ENCODE measurements at places on chromosomes 12 and 14. TPM values are rescaled to one million over a fixed set of nuclear protein-coding genes. Genes with fewer than 3 reads are reported as not detected.

NANOG gene
- under 0.01 TPM for total RNA-seq

REM2 gene
- total RNA-seq = 0.29 TPM

MYF5 gene
- not detected for total RNA-seq

KRT7 gene
- total RNA-seq = 8.7 TPM

MSI1 gene
- total RNA-seq = not detected

RPGRIP1 gene
- total RNA-seq = not detected

TMEM119 gene
- total RNA-seq = 611 TPM

KRT71 gene
- not detected for total RNA-seq

SMCO2 gene
- 0.17 TPM for total RNA-seq

DIO2 gene
- total RNA-seq = 16.1 TPM

MYL6B gene
- total RNA-seq = 68.3 TPM

Measured in smooth muscle cell of trachea (primary cell).